ENCODE measurements at places on chromosomes 5 and 9.

DNA sequence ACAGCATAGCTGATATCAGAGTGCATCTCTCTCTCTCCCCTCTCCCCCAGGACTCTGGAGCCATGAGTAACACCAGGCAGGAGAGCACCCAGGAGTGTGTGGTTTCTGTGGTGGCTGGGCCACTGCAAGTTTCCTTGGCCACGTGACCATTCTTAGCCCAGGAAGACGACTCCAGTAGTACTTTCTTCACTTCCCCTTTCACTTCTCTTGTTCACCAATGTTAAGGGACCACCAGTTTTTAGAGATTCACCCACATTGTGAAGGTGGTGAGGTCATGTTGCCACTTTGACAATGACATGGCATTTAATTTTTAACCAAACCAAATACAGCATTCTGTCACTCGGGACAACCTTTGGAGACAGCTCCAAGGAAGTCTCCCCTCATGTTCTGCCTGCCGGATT is 17.9 kb upstream of the DAPK1 start:
- no peak for DNase-seq

DNA sequence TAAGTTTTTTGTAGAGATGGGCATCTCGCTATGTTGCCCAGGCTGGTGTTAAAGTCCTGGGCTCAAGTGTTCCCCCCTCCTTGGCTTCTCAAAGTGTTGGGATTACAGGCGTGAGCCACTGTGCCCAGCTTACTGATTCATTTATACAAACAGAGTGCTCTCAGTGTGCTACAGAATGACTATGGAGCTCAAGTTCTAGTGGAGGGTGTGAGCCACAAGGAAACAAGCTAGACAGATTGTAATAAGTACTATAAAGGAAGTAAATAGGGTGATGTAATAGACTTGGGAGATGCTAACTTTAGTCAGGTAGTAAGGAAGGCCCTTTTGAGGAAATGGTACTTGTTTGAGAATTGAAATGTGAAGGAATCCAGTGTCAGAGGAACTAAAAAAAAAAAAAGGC is 1.7 kb upstream of the TMEM267 start:
- DNase-seq: no peak

DNA sequence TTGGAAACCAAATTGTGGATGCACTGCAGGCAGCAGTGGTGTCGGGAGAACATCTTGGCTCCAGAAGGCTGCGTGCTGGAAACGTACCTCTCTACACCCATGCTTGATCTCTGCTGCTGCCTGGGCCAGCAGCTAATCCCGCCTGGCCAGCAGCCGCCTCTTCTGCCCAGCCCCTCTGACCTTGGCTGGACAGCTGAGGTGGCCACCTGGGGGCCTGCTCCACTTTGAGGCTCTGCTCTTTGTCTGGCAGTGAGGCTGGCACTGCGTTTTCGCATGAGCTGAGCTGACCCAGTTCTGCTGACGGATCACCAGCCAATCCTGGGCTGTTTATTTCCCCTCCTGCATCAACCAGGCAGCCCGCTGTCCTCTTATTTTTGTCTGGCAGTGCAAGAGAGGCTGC is 154.9 kb downstream of the TENT4A start:
- DNase-seq: no peak

DNA sequence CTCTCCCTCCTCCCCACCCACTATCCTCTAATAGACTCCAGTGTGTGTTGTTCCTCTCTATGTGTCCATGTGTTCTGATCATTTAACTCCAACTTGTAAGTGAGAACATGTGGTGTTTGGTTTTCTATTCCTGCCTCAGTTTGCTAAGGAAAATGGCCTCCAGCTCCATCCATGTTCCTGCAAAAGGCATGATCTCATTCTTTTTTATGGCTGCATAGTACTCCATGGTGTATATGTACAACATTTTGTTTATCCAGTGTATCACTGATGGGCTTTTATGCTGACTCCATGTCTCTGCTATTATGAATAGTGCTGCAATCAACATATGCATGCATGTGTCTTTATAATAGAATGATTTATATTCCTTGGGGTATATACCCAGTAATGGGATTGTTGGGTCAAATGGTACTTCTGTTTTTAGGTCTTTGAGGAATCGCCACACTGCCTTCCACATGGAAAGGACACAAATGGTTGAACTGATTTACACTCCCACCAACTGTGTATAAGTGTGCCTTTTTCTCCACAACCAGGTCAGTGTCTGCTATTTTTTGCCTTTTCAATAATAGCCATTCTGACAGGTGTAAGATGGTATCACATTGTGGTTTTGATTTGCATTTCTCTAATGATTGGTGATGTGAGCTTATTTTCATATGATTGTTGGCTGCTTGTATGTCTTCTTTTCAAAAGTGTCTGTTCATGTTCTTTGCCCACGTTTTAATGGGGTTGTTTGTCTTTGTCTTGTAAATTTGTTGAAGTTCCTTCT is 96.5 kb upstream of the DAB2 start:
- no peak for DNase-seq

DNA sequence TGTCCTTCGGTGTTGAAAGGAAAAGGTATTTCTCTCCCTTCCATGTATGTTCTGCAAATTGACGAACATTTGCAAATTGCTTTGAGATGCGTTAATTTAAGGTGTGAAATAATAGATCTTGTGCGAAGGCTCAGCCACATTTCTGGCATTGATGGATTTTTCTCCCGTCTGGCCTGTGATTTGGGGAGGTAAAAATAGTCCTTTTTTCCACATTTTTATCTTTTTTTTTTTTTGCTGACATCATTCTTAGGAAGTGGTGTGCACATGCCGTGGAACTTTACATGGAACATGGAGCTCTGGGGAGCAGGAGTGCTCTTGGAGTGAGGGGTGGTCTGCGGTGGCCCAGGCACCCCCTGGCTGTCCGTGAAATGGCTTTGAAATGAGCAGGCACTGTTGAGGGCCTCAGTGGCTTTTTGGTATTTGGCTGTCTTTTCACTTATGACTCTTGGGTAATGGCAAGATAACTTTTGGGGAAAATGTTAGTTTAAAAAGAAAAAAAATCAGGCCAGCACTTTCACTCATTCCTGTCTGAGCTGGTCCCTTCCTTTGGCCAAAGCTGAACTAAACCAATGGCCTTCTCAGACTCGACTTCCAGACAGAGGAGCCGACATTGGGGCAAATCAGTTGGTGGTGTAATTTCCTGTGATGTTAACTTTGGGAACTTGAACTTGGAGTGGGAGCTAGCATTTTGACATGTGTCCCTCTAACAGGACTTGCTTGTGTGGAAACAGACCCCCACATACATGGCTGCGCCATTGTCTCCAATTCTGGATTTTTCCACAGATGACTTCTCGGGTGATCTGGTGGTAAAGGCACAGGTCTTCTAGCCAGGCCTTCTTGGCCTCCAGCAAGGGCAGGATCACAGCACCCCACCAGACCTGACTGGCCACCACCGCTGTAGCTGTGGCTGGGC is 4.2 kb downstream of the NEK6 start:
- DNase-seq: no peak

DNA sequence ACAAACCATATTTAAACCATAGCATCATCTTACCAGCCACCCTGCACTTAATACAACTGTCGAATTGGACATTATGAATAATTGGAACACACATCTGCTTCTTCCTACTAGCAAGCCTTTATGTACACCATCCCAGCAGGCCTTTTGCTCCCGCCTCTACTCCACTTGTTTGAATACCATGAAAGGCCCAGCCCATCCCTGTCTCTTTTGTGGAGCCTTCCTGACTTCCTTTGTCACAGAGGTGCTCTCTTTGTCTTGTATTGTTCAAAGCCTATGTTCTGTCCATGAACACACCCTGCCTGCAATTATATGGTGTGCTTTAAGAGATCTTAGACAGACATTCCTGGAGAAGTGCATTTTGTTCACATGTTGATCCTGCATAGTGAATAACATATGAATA is 465.7 kb downstream of the DIRAS2 start:
- DNase-seq: no peak

Data from activated CD4-positive, alpha-beta T cell treated with anti-CD3 and anti-CD28 coated beads, Interleukin-2, amount 50 U/mL, for 1 hour (primary cell).